ENCODE measurements at places on chromosomes 13 and 19.
A peak's percentile ranks its signal among the peaks of the same experiment; 100 is the strongest.

DNA sequence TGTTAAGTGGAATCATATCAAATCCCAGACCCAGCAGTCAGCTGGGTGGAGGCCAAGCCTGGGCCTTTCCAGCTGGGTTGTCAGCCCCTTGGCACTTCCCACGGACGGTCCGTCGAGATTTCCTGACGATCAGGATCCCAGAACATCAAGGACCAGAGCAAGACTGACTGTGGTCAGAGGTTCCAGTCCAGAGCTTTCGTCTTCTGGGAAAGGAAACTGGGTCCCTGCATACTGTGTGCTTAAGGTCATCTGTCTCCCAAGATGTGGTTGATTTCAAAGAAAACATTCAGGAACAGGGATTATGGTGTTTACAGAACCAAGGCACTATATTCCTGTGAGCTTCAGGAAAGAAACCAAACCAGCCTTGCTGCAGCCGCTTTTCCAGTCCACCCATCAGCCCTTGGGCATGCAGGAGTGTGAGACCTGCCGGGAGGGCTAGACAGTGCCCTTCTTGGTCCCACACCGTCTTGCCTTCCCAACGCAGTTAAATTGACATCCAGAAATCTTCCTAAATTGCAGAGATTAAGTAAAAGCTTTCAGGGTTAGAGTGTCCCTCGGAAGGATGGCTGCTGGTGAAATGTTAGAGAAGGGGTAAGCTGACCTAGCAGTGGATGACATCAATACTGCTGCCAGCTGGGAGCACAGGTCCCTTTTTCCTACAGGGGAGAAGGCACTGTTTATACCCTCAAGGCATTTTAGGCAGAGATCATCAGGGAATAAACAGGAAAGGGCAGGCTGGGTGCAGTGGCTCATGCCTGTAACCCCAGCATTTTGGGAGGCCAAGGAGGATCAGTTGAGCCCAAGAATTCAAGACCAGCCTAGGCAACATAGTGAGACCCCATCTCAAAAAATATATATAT, 5.0 kb upstream of the C19orf33 start:
- DNase-seq, result no peak

GRCh38 chr13:26760832-26761582, 421 bp upstream of the GPR12 start:
- no peak for DNase-seq

- DNase-seq, result no peak
These were observed 14.7 kb downstream of the CILP2 start for GRCh38 chr19:19552798-19553197.

GRCh38 chr13:71828117-71828516, 38.9 kb downstream of the DACH1 start:
- DNase-seq, result no peak

GRCh38 chr13:40340368-40341095, 325.9 kb downstream of the FOXO1 start:
- no peak for DNase-seq

- DNase-seq, result no peak
These were observed 1684.2 kb upstream of the SLC10A2 start for GRCh38 chr13:104750377-104750776.

- DNase-seq, result no peak
These were observed 46.3 kb upstream of the TPP2 start for GRCh38 chr13:102550507-102550906.

DNA sequence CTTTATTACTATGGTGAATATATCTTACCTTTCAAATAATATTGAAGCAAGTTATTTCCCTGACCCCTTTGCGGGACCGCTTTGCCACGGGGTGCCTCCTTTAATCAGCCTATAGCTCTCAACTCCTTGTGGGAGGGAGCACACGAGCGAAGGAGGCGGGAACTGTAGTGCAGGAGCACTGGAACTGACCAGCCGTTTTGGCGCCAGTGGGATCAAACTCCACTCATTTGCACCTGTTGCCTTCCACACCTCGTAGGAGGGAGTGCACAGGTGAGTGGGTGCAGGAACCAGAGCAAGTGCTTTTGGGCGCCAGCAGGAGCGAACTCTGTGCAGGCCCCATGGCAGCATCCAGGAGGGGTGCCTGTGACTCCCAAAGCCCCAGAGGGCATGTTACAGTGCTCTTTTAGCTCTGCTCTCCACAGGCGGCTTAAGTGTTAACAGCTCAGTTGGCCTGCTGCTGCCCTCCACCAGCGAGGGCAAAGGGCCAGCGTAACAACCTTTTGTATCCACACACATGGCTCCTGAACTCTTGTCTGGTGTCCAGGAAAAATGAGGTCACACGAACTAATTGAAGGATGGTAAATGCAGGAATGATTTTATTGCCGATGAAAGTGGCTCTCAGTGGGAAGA, 206.9 kb downstream of the GGACT start:
- no peak for DNase-seq

DNA sequence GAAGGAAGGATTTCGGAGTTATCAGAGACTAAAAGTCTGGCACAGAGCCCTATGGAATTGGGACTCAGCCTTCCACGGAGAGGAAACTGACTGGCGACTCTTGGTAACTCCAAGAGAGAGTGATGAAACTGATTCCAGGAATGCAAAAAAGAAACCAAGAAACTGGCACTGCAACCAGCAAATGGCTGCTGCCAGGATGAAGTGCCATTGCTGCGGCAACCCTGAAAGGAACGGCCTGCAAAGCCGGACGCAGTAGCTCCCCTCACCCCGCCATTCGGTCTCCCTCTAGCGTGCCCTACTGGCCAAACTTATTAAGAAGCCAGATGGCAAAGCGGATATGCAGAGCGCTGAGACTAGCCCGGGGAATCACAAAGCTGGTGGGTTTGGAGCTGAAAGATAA, 236.0 kb downstream of the PCDH9 start:
- peak; percentile 61 for DNase-seq

DNA sequence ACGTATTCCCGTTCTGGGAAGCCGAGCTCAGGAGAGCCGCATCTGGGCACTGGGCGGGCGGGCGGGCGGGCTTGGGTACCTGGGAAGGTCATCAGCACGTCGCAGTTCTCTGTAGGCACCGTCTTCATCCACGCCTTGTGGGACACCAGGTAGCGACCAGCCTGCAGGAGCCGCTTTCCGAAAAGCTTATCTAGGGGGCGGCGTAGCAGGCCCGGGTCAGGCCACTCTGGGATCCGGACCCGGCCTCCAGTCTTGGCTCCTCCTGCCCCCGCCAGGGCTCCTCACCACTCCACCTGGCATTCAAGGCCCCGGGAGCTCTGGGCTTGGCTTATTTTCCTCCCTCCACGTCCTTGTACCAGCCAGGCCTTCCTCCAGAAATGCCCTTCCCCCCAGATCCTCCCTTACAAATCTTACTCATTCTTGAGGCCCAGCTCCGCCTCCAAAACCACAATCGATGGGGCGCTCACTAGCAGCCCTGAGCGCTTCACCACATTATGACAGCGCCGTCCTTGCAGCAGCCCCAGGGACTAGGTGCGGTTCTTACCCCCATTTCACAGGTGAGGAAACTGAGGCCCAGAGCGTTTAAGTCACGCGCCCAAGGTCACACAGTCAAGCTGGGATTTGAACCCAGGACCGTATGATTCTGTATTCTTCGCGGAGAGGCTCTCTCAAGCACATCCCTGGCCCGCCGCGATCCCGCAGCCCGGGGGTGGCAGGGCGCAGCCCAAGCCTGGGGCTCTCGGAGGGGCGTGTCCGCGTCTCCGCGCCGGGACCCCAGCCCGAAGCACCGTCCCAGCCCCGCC, 843 bp downstream of the ANO8 start:
- DNase-seq, result no peak

DNA sequence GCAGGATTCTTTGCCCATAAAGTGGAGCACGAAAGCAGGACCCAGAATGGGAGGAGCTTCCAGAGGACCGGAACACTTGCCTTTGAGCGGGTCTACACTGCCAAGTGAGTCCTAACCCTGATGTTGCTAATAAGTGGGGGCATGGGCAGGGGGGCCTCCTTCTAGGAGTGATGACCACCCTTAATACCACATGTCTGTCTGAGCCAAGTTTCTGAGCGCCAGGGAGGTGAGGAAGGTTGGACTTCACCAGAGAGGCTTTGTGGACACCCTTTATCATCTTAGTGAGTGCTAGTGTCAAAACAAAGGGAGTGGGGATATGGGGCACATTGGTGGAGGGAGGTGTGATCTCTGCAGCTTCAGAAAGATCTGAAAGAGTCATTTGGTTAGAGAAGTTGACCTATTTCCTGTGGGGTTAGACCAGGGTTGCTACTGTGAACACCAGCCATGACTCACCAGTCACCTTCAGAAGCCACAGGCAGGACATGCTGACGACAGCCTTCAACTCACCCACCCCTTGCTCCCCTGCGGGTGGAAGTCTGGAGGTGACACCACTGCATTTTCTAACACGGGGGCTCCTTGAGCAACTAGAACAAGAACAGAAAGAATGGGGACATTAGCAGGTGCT, 8.8 kb downstream of the ALOX5AP start:
- DNase-seq, result no peak

DNA sequence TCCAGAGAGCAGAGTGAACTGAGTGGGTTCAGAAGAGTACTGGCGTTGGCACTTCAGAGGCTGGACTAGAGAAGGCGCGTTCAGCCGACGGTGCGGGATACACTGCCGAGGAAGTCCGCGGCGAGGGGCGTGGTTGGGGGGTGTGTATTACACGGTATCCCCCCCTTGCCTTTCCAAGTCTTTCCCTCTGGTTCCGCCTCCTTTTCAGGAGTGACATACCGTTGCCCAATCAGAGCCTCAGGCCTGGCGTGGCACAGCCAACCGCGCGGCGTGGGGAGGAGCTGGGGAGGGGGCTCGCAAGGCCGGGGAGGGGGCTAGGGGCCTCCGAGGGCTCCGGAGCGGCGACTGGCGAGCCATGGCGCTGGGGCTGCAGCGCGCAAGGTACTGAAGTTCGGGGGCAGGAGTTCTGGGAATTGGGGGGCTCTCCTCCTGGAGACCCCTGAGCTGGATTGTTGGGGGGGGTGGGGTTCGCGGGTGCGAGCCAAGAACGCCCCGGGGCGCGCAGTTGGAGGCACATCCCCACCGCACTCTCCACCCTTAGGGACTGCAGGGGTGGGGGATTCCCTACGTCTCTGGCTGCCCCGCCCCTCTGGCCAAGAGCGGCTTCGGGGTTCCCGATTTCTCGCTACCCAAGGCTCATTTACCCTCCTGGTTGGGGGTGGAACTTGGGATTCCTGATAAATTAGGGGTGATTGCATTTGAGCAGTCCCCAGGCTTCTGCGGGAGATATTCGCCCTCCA, at the start of gene HIF3A:
Gene HIF3A, plus strand, starts transcription at position 321 of the 740 bp plus-strand sequence. Its CDS starts 35 bp downstream, at position 356.
- no peak for DNase-seq

- no peak for DNase-seq
These were observed 12.3 kb upstream of the MISP start for GRCh38 chr19:738509-739128.

- no peak for DNase-seq
These were observed 3.0 kb upstream of the SLC6A16 start for GRCh38 chr19:49327878-49328544.

DNA sequence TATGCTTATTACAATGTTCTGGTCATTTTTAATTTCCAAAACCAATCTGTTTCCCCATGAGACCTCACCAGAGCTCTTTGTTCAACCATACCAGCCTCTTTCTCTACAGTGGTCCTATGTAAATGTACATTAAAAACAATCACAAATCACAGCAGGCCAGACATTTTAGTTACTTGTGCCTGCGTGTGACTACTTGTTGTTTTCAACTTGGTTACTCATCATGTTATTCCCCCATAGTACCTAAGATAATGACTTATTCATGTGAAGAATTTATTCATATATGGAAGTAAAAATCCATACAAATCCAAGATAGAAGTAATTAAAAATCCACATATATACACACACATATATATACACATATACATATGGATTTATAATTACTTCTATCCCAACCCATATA, 379.6 kb downstream of the SLITRK6 start:
- DNase-seq, result no peak

Data from left renal pelvis (tissue), 4 donors.